Central memory CD4-positive, alpha-beta T cell (primary cell): ENCODE measurements at places on chromosomes 7 and 10.

GRCh38 chr7:84177758-84178412 lies 16.7 kb downstream of the SEMA3A start:
- DNase-seq: no peak

GRCh38 chr7:83451501-83452045 lies 197.4 kb downstream of the SEMA3E start:
- DNase-seq: no peak

DNA sequence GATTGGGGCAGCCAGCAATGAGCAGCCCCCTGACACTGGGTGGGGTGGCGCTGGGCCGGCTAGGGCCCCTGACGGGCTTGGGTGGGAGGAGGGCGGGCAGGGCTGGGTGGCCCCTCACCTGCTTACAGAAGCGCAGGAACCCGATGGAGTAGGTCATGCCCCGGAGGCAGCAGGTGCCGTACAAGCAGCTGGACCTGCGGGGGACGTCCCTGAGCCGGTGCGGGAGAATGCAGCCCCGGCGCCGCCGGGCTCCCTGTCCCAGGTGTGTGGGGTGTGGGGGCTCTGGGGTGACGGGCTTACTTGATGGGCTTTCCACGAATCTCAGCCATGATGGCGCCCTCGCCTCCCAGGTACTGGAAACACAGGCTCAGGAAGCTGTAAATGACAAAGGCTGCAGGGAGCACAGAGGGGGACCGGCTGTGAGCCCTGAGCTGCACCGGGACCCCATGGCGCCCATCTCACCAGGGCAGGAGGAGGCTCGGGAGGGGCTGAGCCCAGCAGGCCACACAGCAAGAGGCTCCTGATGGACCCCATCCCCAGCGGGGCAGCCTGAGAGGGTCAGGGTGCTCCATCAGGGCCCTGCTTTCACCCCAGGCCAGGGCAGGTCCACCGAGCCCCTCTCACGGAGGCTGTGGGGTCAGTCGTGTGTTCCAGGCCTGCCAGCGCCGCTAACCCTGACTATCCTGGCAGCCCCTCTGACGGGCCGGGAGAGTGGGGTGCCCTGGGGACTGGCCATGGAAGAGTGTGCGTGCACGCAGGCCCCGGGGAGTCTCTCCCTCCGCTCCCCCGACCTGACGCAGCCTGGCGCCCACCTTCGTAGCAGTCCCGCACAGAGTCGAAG lies 5.8 kb downstream of the TMEM184A start:
- DNase-seq: no peak

DNA sequence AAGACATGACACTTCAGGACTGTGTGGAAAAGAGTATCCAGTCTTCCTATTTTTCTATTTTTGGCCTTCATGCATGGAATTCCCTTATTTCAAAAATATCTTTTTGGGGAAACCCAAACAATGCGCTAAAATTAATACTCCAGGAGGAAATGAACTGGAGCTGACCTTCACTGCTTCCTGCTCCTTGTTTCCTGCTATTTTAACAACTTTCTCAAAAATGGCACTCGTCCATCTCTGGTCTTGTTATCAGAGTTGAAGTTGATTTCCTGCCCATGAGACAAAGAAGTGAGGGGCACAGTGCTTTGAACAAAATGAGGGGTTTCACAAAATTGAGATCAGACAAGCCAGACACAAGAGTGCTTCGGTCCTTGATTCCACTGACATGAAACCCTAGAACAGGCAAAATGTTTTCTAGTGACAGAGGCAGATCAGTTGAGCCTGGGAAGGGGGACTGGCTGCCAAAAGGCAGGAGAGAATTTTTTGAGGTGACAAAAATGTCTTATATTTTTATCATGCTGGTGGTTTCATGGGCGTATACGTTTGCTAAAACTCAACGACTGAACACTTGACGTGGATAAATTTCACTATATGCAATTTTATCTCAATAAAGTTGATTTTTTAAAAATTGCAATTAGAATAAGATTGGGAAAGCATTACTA lies 193.2 kb downstream of the CREB5 start:
- no peak for DNase-seq

DNA sequence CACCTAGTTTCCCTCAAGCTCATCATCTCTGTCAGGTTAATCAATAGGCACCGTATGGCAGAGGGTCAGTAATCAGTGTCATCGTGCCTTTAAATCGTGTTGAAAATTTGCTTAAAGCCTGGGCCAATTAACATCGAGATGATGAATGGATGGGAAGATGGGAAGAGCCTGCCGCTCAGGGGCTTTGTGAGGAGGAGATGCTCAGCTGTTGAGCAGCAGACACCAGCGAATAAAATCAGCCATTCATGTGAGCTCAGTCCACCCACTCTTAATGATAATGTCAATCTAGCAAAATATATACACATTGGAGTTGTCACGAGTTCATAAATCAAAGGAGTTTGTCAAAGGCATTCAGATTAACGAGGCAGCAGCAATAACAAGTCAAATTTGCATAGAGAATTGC lies 97.7 kb downstream of the BTRC start:
- no peak for DNase-seq

- no peak for DNase-seq
Observed at GRCh38 chr7:74280985-74281384, 8.2 kb upstream of the CLIP2 start.

GRCh38 chr10:57897611-57898010 lies 370.1 kb downstream of the IPMK start:
- no peak for DNase-seq

- no peak for DNase-seq
Observed at GRCh38 chr7:152902054-152902453, 142.5 kb downstream of the ACTR3B start.

DNA sequence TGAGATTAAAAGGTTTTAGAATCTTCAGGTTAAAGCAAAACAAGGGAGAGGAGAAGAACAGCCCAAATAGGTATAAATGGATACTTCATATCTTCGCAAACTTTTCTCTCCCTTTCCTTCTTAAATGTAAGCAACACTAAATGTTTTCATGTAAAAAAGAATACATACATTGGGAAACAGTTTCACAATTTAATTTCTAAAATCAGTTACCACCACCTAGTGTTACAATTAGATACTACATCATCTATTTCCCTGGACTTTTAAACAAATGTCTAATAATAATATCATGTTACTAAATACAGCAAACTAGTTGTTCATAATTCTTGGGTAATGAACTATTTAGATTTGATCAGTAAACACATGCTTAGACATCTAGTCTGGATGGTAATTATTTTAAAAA lies 35.8 kb downstream of the MINDY3 start:
- DNase-seq: no peak

DNA sequence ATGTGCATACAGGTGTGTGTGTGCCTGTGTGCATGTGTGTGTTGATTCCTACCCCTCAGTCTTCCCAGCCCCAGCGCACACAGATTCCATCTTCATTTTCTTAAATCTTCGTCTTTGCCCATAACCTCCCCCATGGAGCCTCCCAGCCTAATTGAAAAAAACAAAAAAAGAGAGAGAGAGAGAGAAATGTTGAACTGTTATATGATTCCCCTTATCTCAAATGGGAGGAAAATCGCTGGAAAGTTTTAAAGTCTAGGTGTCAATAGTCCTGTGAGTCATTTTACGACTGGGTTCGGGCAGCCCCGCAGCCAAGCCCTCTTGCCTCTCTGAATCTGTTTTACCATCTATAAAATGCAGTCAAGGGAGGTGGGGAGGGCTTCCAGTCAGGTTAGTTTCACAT lies 60.9 kb downstream of the SPOCK2 start:
- DNase-seq: no peak

GRCh38 chr7:20388084-20388483 lies 57.4 kb downstream of the ITGB8 start:
- DNase-seq: no peak
